ENCODE measurements at places on chromosomes 13 and 19.
A peak's percentile ranks its signal among the peaks of the same experiment; 100 is the strongest.

- no peak for DNase-seq
Measured at GRCh38 chr19:13007292-13008045, 12.2 kb downstream of the NFIX start.

DNA sequence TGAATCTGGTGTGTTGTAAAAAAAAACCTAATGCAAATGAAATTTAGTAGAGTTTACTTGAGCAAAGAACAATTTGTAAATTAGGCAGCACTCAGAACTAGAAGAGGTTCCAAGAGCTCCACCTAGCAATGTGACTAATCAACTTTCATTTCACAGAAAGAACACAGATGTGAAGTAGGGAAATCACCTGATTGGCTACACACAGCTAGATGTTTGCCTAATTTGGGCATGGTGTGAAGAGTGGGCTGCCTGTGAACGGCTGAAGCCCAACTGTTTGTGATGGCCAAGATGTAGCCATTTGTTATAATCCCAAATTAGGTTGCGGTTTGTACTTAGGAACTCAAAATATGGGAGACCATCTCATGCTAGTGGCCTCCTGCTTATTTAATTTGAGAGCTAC lies 724.4 kb upstream of the SLITRK5 start:
- DNase-seq: no peak

DNA sequence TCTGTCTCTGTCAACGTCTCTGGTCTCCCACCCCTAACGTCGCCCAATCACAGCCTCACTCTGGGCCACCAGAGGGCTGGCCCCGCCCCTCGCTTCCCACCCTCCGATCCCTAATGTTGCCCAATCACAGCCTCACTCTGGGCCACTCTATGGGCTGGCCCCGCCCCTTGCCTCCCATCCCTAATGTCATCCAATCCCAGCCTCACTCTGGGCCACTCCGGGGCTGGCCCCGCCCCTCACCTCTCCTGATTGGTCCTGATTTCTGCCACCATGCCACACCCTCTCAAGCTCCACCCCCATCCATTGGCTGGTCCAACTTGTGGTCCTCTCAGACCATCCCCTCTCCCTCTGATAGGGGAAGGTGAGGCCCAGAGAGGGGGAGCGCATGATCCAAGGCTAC lies 24.9 kb downstream of the CELF5 start:
- peak; percentile 34 for DNase-seq

DNA sequence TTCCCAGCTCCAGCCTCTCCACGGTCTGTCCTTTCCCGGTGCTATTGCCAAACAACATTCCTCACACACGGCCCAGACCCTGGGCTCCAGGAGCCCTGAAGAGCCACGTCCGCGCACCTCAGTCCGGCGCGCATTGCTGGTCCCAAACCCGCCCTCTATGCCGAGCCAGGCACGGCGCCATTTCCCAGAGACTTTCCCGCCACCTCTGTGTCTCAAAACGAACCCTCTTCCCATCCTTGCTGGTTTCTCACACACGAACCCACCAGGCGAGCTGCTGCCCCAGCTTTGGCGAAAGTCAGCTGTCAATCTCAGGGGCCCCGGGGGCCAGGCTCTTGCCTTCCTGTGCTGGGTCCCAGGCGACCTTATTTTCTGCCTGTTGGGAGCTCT lies 28.0 kb upstream of the F7 start:
- DNase-seq: no peak

DNA sequence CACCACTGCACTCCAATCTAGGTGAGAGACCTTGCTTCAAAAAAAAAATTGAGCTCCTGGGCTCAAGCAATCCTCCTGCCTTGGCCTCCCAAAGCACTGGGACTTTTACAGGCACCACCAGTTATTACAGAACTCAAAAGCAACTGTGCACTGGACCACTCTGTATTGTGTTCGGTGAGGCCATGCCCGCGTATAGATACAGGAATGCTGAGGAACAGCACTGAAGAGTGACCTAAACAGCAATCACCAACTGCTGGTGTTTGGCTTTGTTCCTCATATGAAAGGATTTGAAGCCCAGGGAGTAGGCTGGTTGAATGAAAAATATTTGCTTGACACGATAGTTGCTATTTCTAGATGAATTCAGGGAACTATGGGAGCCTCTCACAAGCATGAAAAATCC lies 29.5 kb downstream of the SLC25A30 start:
- DNase-seq: no peak

DNA sequence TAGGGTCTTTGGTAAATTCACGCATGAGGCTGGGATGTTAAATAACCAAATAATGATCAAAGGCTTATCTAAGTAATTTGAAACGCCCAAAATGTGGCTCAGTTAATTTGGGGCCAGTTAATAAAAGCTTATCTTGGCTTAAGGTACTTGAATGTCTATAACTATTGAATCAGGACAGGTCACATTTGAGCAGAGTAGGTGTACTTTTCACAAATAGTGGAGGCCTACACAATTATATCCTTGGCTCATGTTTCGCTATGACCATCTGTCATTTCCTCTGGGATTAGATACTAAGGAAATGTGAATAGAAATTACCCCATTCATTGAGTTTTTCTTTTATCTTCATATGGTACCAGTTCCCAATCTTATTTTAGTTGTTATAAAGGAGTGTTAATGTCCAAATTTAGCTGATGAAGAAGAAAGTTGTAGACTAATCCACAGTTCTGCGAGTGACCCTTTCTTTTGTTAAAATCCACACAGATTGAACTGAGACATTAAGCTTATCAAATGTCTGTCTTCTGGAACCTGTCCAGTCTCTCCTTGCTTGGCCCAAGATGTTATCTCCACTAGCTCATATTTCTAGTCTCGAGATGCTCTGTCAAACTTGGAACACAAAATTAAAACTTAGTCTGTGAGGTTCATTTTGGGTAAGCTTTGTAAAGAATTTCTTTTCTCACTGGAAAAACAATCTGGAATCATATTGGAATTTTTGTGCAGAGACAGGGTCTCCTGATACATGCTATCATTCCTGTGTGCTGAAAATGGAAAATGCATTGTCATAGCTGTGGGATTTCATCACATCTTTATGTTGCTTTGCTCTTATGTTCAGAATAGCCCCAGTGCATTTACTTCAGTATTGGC lies 31.0 kb downstream of the SLAIN1 start:
- no peak for DNase-seq

- no peak for DNase-seq
Measured at GRCh38 chr13:38093425-38093824, 223.9 kb upstream of the TRPC4 start.

GRCh38 chr13:64073203-64073602 lies 2657.6 kb upstream of the PCDH20 start:
- DNase-seq: no peak

- no peak for DNase-seq
Measured at GRCh38 chr13:32081591-32081990, 50.0 kb downstream of the FRY start.

DNA sequence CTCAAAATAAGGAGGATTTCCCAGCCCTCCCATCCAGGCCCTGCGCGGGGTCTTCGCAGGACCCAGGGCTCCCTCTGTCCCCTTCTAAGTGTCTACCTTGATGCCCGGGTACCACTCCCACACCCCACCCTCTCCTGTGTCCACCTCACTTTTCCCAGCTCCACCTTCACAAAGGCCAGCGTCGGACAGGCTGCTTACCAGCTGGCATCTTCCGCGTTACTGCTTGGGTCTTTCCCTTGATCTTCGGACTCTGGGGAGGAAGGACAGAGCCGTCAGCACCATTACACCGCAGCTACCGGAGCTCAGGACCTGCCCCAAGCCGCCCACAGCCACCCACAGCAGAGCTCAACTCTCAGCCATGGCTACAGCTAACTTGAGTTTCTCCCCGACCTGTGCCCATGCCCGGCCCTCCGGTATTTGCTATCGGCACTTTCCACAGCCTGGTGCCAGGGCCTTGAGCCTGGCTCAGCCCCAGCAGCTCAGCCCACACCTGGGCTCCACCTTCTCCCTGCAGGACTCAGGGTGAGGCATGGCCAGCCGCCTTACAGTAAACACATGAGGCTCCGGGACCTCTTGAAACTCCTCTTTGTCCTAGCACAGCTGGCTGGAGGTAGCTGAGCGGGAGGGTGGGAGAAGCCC lies 3.8 kb downstream of the C13orf46 start:
- no peak for DNase-seq

DNA sequence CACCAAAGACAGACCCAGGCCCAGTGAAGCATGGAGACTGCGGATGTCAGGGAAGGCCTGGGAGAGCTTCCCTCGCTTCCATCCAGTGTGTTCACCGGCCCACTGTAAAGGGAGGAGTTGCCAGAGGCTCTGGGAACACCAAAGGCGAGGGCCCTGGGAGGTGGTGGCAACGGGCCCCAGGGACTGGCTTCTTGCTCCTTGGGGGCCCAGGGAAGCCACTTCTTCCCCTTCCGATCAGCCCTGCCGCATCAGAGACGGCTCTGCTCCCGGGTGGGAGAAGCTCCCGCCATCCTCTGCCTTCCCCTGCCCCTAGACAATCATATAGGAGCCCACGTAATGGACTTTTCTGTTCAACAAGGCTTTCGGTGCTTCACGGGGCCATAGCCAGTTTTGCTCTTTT lies 83.4 kb upstream of the GPR183 start:
- no peak for DNase-seq

GRCh38 chr13:21672287-21672680 lies 1.4 kb downstream of the FGF9 start:
- DNase-seq: no peak

DNA sequence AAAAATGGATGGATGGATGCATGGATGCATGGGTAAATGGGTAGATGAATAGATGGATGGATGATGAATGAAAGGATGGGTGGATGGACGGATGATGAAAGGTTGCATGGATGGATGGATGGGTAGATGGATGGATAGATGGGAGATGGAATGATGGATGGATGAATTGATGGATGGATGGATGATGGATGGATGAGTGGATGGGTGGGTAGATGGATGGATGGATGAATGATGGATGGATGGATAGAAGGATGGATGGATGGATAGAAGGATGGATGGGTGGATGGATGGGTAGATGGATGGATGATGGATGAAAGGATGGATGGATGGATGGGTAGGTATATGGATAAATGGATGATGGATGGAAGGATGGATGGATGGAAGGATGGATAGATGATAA lies 115.1 kb upstream of the LSM14A start:
- no peak for DNase-seq

GRCh38 chr13:23753458-23753857 lies 135.7 kb downstream of the MIPEP start:
- DNase-seq: peak; percentile 48

DNA sequence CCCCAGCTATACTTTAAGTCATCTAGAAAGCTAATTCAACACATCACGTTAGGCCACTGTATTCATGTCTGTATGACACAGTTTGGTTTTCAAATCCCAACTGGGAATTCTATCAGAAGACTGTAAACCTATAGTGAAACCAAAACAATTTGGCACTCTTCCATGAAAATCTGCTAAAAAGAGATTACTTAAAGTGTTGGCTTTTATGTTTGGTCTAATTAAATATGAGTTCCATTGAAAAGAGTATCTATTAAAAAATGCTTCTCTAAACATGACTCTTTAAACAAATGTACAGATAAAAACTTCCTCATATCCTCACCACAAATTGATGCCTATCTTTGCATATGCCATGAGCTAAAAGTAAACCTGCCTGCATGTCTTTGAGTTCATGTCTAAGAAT lies 25.4 kb downstream of the PCDH9 start:
- no peak for DNase-seq

GRCh38 chr19:49441210-49441959 lies at the start of gene SLC17A7:
SLC17A7 (minus strand) TSS chr19:49441527; CDS start chr19:49441379, 148 bp downstream.
- DNase-seq: no peak

DNA sequence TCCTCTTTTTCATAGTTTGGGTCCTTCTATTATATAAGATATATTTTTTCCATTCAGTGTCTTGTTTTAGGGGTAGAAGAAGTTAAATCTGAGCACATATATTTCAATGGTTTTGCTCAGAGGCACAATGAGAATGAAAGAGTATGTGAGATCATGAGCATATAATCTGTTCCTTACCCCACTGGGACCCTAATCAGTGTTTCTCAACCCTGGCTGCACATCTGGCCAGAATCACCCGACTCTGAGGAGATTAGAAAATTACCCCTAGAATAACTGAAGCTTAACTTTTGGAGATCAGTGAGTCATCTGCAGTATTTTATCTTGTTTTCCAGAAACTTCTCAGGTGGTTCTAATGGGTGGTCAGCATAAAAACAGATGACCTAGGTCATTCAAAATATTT lies 782 bp downstream of the CYSLTR2 start:
- no peak for DNase-seq

DNA sequence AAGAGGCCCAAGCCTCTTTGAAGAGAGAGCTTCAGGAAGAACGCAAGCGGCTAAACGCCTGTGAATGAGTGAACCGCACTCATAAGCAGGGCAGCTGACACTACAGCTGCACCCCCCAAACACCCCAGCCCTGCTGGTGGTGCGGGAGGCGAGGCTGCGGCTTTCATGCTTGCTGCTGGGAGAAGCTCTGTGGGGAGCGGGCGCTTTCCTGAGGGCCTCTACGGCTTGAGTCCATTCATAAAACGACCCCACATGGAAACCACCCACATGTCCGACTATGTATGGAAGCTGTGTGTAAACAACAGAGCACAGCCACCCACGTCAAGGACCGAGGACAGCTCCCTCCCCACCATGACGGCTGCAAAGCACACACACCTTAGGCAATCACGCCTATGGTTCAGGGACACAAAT lies 5.5 kb downstream of the AP3D1 start:
- DNase-seq: no peak

GRCh38 chr13:49545661-49546060 lies 39.7 kb downstream of the RCBTB1 start:
- no peak for DNase-seq

DNA sequence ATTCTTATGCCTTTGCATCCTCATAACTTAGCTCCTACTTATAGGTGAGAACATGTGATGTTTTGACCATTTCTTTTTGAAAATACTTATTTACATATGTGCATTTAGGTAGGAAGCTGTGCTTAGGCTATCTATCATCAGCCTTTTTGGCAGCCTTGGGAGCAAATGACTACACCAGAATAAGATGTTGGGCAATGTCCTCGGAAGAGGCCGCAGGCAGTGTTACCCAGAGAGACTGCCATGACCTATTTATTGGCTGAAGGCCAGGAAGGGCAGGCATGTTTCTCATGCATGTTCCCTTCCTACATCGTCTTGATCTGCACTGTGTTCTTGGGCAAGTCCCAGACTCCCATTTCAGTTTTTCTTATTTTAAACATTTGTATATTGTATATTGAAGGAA lies 122.3 kb downstream of the B3GLCT start:
- no peak for DNase-seq

- DNase-seq: no peak
Measured at GRCh38 chr13:22735011-22735995, 445.5 kb upstream of the SGCG start.

GRCh38 chr13:44698066-44698465 lies 121.9 kb upstream of the TSC22D1 start:
- no peak for DNase-seq

- DNase-seq: no peak
Measured at GRCh38 chr13:40662866-40663265, 3.6 kb downstream of the FOXO1 start.

DNA sequence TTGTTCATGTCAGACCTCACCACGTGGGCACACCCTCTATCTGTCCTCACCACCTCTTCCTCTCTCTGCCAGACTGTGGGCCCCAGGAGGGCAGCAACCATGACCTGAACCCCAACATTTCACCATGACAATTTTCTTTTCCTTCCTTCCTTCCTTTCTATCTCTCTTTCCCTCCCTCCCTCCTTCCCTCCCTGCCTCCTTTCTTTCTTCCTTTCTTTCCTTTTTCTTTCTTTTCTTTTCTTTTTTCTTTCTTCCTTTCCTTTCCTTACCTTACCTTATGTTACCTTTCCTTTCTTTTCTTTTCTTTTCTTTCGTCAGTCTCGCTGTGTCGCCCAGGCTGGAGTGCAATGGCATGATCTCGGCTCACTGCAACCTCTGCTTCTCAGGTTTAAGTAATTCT lies 8.7 kb upstream of the FCER2 start:
- DNase-seq: no peak

- DNase-seq: no peak
Measured at GRCh38 chr13:81760316-81760715, 1419.4 kb upstream of the SPRY2 start.

Data from M059J (cell line).